ENCODE measurements at places on chromosomes 7 and 10.

DNA sequence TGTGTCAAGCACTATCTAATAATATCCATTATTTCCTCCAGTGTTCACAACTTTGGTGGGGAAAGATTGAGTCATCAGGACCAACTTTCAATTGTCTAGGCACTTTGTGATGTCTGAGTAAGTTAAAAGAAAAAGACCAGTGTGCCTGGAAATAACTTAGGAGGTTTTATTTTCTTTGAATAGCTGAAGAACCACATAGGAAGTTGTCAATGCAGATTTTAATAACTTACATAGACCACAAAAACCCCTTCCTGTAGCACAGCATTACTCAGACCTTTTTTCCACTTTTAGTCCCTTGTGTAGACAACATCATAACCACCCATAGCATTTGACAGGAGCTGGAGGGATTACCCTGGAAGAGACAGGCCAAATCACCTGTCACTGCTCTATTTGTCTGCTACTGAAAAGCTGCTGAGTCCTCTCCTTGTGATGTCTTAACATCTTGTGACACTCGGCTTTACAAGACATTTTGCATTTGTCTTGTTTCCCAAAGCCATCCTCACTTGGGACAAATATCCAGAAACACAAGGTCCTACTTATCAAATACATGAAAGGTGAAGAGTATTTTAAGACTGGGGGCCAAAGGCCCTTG, 241.5 kb upstream of the PTER start:
- no peak for DNase-seq

DNA sequence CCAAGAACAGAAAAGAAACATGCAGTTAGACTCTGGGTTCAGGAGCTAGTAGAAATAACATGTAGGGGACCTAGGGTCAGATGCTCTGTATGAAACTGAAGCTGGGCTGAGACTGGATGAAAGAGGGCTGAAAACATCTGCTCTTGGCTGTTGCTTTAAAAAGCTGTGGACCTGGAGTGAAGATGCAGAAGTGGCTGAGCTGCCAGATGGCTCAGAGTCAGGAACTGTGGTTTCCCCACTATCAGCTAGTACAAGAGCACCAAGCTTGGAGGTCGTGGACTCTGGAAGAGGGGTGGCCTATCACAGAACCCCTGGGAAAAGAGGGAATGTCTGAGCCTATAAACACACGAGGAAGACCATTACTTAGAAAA, 5.9 kb downstream of the ADK start:
- no peak for DNase-seq

DNA sequence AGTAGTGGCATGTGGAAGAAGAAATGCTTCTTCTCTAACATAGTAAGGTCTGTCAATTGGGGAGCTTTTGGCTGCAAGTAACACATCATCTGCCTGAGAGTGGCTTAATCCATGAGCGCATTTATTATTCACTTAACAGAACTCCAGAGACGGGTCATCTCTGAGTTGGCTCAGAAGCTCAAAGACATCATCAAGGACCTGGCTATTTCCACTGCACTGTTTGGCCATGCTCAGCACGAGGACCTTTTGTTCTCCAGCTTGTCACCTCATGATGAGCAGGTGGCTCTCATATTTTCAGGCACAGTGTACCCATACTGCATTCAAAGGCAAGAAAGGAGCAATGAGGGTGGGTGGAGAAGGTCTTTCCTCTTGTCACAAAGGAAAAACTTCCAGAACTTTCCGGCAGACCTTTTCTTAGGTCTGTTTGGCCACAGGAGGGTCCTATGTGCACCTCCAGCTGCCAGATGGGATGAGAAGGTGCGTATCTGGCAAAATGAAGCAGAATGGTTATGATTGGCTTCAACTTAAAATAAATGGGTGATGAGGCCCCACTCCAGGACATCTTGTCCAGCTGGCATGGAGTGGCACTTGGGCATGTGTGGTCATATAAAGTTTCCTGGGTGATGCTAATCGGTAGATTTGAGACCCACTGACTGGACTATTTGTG, 55.6 kb upstream of the SHH start:
- DNase-seq: no peak

GRCh38 chr7:94683066-94683465, 27.1 kb upstream of the SGCE start:
- DNase-seq: no peak

- DNase-seq: peak; percentile 34
Observed at GRCh38 chr7:70856901-70857630, 274.9 kb upstream of the GALNT17 start.

GRCh38 chr10:74104996-74105395, 45.6 kb downstream of the AP3M1 start:
- no peak for DNase-seq

- DNase-seq: no peak
Observed at GRCh38 chr10:61779950-61780659, 117.4 kb downstream of the CABCOCO1 start.

DNA sequence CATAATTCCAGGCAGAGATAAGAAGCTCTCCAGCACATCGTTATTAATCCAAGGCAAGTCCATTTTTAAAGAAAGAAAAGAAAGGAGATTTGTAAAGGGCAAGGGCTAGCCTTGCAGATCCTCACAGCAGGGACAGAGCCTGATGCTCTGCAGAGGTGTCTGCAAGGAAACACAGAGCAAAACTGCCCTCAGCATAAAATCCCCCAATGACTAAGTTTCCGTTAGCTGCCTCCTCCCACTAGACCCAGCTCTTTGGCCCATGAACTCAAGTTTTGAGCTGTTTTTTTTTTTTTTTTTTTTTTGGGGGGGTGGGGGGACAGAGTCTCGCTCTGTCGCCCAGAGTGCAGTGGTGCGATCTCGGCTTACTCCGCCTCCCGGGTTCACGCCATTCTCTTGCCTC, 300.7 kb downstream of the MTERF1 start:
- no peak for DNase-seq

DNA sequence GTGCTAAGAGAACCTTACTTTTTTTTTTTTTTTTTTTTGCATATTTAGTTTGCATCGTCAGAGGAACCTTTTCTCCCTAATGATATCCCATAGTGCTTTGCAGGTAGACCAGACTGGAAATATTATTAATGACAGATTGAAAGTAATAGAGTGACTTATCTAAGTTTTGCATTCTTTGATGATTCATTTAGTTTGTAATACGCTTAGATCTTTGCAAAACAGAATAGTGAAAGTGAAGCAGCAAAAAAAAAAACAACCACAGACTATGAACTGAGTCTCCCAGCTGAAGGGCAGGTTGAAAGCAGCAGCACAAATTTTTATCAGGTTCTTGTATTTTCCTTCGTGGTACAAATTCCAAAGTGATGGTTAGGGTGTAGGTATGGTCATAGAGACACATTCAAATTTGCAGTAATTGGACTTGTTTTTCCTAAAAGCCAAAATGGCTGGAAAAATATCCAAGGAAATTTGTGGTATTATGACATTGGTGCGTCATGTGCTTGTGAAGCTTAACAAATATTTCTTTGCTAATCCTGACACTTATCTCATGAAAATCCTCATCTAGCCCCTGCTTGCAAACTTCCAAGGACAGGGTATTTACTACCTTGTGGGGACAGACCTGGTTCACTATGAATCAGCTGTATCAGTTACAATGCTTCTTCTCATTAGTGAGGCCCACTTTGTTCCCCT, 81.8 kb upstream of the CREB5 start:
- DNase-seq: no peak

- DNase-seq: no peak
Observed at GRCh38 chr10:131656431-131656841, 244.4 kb upstream of the PPP2R2D start.

DNA sequence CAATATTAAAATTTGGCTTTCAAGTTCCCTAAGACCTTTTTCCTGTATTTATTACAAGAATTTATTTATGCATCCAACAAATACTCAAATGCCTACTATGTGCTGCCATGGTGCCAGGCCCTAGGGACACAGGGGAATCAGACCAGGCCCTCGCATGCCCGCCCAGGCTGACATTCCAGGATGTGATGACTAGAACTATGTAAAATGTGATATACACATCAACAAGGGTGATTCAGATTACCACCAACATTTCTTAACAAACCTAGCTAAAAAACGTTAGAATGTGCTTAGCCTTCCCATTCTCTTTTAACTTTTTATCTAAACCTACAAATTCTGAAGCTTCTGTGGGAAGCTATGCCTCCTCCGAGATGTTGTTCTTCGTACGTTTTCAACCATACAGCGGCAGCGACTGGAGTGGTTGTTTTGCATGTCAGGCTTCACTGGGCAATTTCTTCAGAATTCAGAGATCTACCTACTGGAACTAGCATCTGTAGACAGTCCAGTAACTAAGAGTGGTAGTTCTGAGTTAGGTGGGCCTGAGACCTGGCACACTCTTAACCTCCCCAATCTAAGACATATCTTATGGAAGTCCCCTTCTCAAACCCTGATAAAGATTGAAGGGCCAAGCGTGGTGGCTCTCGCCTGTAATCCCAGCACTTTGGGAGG, 22.1 kb downstream of the GNA12 start:
- DNase-seq: no peak

- no peak for DNase-seq
Observed at GRCh38 chr7:149870274-149870673, 3.5 kb upstream of the ATP6V0E2 start.

DNA sequence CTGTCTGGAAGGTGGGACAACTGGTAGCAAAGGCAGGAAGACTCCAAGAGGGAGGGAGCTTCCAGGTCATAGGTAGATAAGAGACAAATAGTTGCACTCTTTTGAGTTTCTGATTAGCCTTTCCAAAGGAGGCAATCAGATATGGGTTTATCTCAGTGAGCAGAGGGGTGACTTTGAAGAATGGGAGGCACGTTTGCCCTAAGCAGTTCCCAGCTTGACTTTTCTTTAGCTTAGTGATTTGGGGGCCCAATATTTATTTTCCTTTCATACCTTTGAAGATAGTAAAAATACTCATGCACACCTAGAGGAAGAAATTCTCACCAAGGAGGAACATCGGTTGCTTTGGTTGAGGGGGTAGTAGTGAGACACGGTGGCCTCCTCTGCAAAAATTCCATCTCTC, 212.1 kb upstream of the SVIL start:
- no peak for DNase-seq

DNA sequence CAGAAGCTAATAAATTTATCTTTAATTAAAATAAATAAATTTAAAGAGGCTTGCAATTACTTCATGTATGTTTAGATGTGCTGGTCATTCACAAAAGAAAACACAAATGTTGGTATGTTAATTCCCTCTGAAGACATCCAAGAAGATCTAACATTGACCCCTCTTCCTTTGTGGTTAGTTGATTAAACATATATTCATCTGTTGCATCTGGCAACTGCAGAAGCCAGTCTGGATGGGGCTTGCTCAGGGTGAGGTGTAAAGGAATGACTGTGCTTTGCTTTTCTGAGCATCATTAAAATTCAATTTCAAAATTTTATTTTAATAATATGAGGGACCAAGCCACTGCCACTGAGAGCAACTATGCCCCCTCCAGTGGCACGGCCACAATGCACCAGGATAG, 36.4 kb upstream of the FERD3L start:
- DNase-seq: no peak

DNA sequence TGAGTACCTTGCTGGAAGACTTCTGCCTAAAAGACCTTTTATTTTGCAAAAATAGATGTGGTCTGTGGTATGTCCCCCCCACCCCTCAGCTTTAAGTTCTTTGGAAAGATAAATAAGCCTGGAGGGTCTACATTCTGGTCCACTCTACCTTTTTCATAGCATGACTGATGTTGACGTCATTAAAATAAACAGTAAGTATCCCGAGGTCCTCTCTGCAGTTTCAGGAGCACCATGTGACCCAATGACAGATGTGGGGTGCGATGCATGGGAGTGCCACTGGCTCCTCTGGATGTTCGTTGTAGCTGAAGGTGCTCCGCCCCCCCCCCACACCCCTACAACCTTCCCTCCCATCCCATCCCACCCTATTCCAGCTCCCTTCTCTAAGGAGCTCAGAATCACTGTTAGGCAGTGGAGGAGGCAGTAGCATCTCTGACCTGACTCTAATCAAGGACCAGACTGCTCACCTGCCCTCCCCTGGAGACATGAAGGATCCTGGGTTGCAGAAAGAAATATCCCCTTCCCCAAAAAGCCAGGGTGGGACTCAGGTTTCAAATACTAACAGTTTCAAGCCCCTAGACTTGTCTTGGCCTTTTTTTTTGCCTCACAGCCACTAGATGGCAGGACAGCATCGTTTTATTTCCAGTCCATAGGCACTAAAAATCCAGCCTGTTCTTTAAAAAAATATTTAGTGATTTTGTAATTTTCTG, 25.1 kb downstream of the CASP7 start:
- DNase-seq: no peak

- no peak for DNase-seq
Observed at GRCh38 chr7:21616796-21617436, 74.1 kb downstream of the DNAH11 start.

DNA sequence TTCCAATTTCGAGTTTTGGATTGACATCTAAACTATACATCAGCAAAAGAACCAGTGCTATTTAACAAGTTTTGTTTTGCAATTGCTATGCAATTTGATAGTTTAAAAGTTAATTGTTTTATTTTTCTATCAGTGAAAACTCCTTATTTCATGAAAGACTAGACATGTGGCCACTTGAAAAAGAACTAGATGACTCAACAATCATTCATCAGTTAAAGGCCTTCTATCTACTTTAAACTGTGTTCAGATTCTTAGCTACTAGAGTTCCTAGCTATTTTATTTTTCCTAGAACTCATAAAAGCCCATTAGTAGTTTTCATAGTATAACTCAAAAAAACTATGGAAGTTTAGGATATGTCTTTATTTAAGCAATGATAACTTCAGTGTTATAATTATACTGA, 104.6 kb upstream of the LSM8 start:
- DNase-seq: no peak

GRCh38 chr10:70776455-70777005, 8.6 kb downstream of the TBATA start:
- no peak for DNase-seq

- no peak for DNase-seq
Observed at GRCh38 chr7:64174941-64175340, 32.1 kb upstream of the ZNF735 start.

GRCh38 chr7:75762350-75762917, 9.6 kb downstream of the CCL26 start:
- DNase-seq: no peak

DNA sequence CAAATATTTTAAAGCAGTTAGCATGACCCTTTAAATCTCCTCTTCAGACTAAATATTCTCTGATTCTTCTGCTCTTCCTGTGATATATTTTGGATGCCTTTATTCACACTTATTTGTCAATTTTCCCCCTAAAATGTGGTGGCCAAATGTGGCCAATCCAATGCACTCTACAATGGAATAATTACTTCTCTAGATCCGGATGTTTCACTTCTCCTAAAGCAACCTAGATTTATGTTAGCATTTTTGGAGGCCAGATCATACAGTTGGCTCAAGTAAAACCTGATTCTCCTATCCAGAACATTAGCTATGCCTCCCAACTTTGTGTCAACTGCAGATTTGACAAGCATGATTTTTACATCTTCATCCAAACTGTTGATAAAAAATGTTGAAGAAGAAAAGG, 153.7 kb downstream of the CREB5 start:
- no peak for DNase-seq

GRCh38 chr7:141362580-141363435, 188.4 kb upstream of the AGK start:
- no peak for DNase-seq

GRCh38 chr10:49139028-49139845, 5.4 kb upstream of the FAM170B start:
- DNase-seq: no peak

GRCh38 chr7:102296514-102296913, 9.8 kb downstream of the SH2B2 start:
- DNase-seq: no peak
